ENCODE measurements at places on chromosomes 5 and 9. TPM values are rescaled to one million over a fixed set of nuclear protein-coding genes. Genes with fewer than 3 reads are reported as not detected.

DNA sequence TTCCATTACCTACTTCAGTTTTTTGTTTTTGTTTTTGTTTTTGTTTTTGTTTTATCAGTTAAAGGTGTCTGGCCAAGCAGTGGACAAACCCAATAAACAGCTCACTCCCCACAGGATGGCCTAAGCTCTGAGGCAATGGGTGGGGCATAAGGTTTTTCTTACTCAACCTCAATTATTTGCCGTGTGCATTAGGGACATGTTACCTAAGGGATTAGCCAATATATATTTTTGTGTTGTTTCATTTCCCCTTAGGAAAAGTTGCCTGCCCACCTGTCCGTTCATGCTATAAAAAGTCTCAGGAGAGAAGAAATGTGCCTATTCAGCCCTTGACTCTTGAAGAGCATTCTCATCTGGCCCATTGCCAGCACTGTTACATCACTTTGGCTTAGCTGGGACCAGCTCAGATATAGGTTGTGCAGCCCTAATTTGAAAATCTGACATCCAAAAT is 7.3 kb downstream of the SH3RF2 start:
- DNase-seq = no peak

F2RL1 gene
- 0.30 TPM for total RNA-seq

- no peak for DNase-seq
These were observed 371.0 kb downstream of the CSNK1G3 start for GRCh38 chr5:123882965-123883345.

LCN9 gene
- not detected for total RNA-seq

CAMLG gene
- 35.4 TPM for total RNA-seq

GRCh38 chr9:126049088-126049487 is 277.5 kb upstream of the MVB12B start:
- DNase-seq = no peak

SNCAIP gene
- 8.1 TPM for total RNA-seq

HAND1 gene
- total RNA-seq = not detected

DNA sequence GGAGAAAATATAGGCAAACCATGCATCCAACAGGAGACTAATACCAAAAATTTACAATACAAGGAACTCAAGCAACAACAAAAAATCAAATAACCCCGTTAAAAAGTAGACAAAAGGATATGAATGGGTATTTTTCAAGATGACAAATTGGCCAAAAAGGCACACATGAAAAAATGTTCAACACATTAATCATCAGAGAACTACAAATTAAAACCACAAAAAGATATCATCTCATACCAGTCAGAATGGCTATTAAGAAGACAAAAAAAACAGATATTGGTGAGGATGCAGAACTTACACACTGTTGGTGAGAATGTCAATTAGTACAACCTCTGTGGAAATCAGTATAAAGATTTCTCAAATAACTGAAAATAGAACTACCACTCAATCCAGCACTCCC is 35.0 kb downstream of the TEX10 start:
- no peak for DNase-seq
